ENCODE measurements at places on chromosomes 7 and 10.
A peak's percentile ranks its signal among the peaks of the same experiment; 100 is the strongest.

GRCh38 chr7:42543953-42544352, 306.9 kb upstream of the GLI3 start:
- DNase-seq = no peak

DNA sequence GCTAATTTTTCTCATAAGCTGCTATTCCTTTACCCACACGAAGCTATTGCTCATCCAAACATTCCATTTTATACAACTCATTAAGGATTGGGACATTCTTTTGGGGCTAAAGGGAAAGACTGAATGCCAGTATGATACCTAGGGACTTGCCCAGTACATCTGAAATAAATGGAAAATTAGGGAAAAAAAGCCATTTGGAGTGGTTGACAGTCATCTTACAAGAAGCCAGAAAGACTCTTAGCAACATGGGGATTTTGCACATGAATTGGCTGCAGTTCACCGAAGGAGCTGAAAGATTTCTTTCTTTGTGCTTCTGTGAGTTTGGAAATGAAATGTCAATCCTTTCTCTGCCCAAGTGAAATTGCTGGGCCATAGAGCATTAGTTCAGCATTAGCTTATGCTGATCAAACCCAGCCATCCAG, 43.3 kb upstream of the MTURN start:
- DNase-seq = no peak

DNA sequence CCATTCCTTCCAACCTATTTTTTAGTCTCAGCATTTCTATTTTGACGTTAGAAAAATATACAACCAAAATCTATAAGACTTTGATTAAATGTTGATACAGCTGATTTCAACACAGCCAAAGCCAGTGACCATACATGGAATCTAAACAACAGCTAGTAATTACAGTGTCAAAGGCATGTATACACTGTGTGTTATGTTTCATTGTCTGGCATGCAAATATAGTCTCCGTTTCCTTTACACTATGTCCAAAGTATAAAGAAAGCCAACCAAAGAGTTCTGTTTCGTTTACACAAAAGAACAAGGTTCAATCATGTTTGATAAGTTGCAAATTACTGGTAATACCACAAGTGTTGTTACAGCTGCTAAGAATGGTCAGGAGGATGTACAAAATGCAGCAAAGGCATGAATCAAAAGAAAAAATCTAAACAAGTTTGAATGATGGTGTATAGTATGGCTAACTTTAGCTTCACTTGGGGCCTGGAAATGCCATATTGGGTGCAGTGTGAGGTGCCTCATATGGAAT, 268.3 kb upstream of the FERD3L start:
- DNase-seq = no peak

- DNase-seq = peak; percentile 56
These were observed 23.5 kb downstream of the ASB4 start for GRCh38 chr7:95509199-95509598.

- DNase-seq = no peak
These were observed 110.1 kb downstream of the JMJD1C start for GRCh38 chr10:63355682-63356081.

- DNase-seq = no peak
These were observed 13.6 kb downstream of the CCSER2 start for GRCh38 chr10:84341983-84342382.

- peak; percentile 69 for DNase-seq
These were observed 31.5 kb upstream of the NRP1 start for GRCh38 chr10:33365871-33366411.

DNA sequence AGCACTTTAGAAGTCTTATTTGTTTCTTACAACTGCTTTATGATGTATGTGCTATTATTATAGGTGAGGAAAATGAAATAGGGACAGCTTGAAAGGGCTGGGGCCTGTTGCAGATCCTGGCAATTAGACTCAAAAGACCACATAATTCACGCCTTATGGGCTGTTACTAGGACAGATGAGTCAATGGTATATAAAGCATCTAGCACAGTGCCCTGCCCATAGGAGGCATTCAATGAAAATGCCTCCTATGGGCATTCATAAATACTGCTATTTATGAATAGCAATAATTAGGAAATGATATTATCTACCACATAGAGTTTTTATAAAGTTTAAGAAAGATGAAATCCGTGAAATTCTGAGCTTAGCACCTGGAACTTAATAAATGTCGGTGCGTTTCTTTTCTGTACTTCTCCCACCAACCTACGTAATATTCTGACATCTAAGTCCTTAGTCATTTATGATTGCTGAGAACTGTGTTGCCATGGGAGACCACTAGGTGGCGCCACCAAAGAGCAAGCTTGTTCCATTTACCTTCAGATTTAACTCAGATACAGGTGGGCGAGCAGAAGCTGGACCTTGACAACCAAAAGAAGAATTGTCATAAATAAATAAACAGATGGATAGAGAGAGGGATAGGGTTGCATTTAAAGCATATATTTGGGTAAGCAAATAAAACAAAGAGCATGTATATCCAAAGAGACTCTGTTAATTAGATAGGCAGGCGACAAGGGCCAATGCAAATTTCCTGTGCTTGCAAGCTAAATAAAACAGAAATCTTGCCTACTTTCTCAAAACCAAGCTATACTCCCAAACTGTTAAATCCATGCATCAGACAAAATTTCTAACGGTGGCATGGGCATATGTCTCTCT, 699.9 kb downstream of the INHBA start:
- DNase-seq = peak; percentile 35

DNA sequence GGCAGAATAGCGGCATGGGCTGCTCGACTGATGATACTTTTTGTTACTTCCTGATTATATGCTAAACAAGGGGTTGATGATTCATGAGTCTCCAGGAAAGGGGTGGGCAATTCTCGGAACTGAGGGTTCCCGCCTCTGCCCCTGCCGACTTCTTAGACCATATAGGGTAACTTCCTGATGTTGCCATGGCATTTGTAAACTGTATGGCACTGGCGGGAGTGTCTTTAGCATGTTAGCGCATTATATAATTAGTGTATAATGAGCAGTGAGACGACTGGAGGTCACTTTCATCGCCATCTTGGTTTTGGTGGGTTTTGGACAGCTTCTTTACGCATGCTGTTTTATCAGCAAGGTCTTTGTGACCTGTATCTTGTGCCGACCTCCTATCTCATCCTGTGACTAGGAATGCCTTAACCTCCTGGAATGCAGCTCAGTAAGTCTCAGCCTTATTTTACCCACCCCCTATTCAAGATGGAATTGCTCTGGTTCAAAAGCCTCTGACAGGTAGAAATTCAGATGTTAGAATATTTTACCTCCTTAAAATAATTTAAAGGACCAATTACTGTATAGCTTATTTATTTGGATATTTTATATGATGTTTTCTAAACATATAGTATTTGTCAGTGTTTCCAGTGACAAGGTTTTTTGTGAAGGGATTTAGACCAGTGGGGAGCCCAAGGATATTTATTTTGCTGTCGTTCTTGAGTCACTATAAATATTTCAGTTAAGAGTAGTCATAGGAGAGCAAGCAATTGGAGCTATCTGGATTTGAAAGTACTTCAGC, 90.1 kb upstream of the PIK3CG start:
- DNase-seq = no peak

DNA sequence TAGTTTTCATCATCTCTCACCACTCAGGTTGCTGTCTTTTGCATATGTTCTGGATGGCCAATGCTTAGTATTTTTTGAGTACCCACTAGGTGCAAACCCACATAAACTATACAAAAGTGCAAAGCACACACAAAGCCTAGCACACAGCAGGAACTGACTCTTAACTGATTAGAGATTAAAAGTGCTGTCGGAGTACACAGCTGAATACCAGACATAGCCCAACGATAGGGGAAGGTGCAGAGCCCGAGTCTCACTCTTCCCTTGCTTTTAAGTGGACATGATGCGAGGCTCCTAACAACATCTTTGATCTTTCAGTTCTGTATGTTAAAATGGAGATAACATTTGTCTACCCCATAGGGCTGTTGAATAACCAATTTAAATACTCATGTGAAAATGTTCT, 90.8 kb downstream of the DPY19L1 start:
- DNase-seq = no peak

DNA sequence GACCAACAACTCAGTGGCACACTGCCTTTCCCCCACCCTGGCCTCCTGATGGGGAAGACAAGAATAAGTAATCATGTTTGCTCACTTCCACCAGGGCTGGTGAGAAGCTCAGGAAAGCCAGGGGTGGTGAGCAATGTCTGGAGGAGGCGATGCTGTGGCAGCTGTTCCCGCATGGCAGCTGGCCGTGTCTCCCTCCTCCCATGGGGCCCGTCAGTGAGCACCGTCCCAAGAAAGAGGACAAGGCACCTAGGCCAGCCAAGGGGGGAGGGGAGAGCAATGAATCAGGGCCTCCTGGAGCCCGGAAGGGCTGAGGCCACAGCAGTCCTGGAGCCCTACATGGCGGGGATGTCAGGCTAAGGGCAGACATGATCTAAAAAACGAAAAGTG, 69.2 kb upstream of the INSIG1 start:
- no peak for DNase-seq

DNA sequence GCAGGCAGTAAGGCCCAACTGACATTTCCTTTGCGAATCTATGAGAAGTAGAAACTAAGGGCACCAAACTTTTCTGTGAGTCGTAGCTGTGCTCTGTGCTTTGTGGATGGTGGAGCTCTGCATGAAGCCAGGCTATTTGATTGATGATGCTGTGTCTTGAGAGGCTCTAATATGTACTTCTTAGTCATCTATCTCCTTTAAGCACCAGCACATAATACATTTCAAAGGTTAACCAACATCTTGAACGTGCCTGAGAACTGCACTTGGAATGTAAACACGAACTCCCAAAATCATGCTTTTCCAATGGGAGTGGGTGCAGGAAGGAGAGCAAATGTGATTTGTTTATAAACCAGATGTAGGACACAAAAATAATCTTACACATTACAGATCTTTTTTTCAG, 411.6 kb downstream of the PARD3 start:
- DNase-seq = no peak

DNA sequence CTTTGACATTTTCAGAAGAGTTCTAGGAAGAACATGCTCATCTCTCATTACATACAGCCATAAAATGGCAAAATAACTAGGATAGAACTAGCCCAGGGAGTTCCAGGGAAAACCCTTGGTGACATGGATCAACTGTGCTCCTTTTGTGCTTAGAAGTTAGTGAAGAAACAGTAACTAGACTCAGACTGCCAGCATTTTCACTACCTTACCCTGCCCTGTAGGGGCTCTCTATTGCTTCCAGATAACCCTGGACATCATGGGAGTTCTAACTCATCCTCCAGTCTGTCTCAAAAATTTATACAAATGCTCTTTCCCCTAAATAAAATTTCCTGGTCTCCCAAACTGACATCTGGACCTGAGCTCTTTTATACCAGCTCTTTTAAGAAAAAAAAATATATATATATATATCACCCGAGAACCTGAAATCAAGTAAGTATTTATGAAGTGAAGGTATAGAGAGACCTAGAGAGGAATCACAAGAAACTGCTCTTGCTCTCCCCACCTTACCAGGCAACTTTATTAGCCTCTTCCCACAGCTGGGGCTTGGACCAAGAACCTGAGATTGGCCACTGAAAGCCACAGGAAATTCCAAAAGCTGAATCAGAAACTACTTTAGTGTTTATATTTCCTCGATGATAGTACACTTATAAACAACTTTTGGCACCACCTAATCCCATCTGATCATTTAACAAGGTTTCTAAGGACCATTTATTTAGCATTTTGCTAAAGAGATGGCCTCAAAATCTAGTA, 101.4 kb downstream of the RELN start:
- DNase-seq = no peak

- no peak for DNase-seq
These were observed 56.2 kb downstream of the TACC2 start for GRCh38 chr10:122045212-122045611.

- DNase-seq = no peak
These were observed 135.5 kb upstream of the FRMD4A start for GRCh38 chr10:14466257-14466656.

DNA sequence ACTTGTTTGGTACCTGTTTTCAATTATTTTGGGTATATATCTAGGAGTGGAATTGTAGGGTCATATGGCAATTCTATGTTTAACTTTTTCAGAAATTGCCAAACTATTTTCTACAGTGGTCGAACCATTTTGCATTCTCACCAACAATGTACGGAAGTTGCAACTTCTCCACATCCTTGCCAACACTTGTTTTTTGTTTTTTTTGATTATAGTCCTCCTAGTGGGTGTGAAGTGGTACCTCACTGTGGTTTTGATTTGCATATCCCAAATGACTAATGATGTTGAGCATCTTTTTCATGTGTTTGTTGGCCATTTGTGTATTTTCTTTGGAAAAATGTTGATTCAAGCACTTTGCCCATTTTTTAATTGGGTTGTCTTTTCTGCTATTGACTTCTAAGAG, 122.1 kb downstream of the RPS24 start:
- DNase-seq = no peak

- DNase-seq = no peak
These were observed 67.5 kb downstream of the POU6F2 start for GRCh38 chr7:39045231-39045630.

DNA sequence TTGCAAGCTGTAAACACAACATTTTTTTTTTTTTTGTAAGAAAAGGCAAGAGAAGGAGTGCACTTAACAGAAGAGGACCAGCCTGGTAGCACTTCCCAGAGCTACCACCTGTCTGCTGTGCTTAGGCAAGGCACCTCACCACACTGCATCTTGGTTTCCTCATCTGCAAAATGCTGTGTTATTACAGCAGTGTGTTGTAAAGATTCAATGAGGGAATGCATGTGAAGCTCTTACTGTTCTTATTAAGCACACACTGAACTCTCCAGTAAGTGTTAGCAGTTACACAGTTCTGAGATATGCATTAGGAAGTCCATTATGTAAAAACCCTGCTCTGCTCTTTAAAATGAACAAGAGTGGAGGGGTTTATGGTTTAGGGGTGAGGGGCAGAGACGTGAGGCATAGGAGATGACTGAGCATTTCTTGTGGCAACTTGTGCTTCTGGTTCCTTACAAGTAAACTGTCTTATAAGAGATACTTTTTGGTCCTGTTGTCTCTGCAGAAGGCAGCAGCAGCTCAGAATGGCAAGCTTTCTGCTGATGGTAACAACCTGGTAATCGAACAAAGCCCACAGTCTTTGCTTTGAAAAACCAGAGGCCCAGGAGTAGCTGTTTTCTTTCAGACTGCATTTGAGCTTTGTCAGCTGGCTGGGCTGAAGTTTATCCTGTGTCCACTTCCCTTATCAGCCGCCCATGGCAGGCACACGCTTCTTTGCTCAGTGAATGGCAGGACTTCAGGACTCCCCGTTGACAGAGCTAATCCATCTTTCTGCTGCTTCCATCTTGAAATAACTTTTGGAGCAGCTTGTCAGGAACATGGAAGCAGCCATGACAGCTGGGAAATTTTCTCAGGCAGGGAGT, 98.8 kb upstream of the BMPER start:
- DNase-seq = no peak

GRCh38 chr10:71447676-71448075, 51.0 kb downstream of the CDH23 start:
- no peak for DNase-seq
